ENCODE measurements at places on chromosomes 7 and 10.

DNA sequence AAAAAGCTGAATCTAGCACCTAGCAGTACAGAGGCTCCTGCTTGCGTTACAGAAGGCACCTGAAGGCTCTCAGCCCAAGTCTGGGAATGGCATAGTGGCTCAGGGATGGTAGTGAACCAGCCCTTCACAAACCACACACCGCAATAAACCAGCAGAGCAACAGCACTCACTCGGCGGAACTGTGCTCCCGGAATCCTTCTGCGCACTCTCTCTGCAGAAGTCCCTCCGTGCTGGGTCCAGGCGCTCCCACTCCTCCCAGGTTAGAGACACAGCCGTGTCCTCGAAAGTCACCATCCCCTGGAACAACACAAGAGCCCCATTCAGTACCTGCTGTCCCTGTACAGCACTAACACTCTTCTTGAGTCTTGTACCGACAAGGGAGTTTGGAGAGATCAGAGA is 1.5 kb downstream of the ZNF394 start:
- DNase-seq, result no peak

DNA sequence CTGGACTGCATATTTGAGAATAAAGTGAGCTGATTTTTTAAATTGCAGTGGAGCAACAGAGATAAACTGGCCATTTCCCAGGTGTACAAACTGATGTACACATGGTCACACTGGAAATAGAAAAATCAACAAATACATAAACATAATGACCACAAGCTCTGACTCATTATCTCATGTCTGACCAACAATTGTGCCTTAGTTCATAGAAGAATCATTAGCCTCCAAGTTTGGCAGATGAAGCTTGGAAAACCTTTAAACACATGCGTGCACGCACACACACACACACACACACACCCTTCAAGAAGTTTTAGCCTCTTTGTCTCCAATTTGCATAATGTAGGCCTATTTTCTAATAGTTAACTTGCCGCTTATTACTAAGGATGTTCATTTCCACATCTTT is 308.9 kb upstream of the POM121L12 start:
- no peak for DNase-seq

GRCh38 chr10:58178811-58179210 is 88.9 kb downstream of the IPMK start:
- no peak for DNase-seq

GRCh38 chr7:22853674-22854157 is 31.1 kb upstream of the TOMM7 start:
- DNase-seq, result no peak

GRCh38 chr7:30286749-30287148 is 2.4 kb downstream of the ZNRF2 start:
- DNase-seq, result no peak

GRCh38 chr10:86931872-86932271 is 25.5 kb downstream of the MMRN2 start:
- DNase-seq, result no peak

DNA sequence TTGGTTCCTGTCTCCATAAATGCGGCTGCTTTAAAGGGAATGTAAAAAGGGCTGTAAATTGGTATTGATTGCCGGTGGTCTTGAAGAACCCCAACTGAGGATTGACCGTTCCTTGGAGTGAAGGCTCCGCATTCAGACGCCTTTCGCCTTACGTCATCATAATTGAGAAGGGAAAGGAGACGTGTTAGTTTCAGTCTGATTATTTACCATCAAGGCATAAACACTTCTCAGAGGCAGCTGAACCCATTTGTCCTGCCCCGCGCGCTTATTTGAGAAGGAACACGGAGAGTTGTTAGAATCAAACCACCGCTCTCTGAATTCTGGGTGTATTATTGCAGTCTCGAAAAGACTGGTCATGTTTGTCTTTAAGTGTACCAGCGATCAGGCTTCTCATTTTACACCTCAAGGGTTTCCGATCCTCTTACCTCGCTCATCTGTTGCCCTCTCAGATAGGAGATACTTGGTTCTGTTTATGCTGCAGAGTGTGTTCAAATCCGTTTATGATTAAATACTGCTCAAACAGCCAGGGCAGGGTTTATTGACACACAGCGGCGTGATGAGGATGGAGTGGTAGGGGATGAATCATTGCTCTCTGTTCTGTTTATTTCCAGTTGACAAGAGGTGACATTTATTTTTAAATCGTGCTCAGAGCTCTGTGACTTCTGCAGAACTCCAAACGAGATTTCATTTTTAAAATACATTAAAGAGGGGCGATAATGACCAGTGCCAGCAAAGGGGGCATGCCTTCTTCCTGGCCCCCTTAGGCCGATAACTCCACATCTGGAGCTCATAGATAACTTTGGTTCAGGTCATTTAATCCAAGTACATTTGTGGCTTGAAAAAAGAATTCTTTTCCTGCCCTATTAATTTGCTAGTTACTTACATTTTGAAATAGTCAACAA is 30.4 kb downstream of the FOXK1 start:
- no peak for DNase-seq

- no peak for DNase-seq
Measured at GRCh38 chr10:108204528-108205305, 1040.2 kb upstream of the SORCS1 start.

DNA sequence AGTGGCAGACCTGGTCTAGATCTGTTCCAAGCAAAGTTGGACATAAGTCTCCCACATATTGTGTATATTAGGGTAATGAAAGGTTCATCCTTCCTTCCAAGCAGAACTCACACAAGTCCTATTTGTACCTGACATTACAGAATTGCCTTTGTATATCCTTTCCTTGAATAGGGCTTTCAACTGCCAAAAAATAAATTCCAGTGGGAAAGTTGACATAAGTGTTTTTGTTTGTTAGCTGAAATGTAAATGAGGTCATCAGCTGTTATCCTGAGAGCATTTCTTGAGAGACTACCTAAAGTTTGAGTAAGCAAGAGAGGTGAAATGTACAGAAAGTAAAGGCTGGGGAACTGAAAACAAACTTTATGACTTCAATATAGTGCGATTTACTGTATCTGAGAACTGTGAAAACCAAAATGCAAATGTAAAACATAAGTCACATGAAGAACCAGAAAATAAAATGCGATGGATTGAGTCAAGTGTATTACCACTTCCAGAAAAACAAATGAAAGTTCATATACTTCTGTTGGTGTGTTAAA is 527.3 kb upstream of the SEMA3D start:
- no peak for DNase-seq

- DNase-seq, result no peak
Measured at GRCh38 chr10:32350811-32351350, 3.9 kb upstream of the EPC1 start.

DNA sequence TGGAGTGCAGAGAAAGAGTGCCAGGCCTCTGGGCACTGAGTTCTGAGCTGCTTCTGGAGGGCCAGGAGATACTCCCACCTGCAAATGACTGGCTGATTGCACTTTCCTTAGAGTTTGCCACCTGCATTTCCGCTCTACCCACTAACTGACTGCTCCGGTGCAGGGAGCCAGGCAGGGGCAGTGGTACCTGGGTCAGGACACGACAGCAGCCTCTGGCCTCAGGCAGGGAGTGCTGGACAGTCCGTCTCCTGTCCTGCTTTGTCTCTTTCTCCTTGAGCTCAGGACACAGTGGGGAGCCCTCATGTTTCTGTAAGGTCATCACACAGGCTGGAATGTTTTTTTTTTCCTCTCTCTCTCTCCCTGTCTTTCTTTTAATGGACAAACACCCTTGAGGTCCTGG is 252.0 kb downstream of the DPP6 start:
- DNase-seq, result no peak

DNA sequence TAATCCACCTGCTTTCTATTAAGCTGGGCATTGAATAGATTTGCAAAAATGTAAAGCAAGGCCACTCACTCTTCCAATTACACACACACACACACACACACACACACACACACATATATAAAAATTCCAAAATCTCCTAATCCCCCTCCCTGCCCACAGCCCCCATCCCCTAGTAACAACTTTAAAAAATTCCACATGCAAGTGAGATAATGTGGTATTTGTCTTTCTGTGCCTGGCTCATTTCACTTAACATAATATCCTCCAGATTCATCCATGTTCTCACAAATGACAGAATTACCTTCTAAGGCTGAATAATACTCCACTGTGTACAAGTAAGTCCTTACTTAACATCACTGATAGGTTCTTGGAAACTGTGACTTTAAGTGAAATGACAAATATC is 24.2 kb downstream of the SH2D4B start:
- no peak for DNase-seq

All from stimulated activated CD4-positive, alpha-beta T cell treated with anti-CD3 and anti-CD28 coated beads, Interleukin-15, amount 100 ng/mL, for 1 hour (primary cell).